AG10803 (cell line): ENCODE measurements at places on chromosomes 4 and X.

DNA sequence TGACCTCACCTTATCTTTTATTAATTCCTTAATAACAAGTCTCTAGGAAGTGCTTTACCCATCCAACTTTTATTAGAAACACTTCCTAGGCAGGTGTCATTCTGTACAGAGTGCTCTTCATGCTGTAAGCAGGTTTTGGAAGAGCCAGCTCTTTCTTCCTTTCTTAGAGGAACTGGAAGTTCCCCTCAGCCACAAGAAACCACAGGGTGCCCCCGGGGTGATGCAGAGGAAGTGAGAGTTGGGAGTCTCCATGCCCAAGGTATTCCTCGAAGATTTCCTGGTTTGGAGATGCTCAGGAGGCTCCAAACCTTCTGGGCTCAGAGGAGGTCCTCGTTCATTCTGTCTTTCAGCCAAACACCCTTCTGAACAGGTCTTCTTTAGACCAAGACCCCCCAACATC lies 83.8 kb downstream of the EGF start:
- DNase-seq = no peak

GRCh38 chr4:26407476-26407875 lies 82.8 kb downstream of the CCKAR start:
- DNase-seq = peak; percentile 81

DNA sequence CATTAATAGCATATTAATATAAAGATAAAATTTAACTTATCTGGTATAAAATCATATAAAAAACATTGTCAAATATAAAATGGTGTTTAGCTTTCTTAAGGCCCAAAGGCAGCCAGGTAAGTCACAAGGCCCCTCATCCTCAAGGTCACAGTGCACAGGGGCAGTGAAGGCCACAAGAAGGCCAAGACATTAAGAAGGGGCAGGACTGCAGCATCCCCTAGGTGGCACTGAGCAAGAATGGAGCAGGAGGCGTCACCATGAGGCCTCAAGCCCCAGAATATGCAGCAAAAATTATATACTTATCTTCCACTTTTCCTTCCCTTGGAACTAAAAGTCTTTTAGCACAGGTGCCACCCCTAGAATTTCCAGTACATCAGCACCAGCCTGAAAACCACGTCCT lies 49.5 kb upstream of the MAGEA8 start:
- no peak for DNase-seq

DNA sequence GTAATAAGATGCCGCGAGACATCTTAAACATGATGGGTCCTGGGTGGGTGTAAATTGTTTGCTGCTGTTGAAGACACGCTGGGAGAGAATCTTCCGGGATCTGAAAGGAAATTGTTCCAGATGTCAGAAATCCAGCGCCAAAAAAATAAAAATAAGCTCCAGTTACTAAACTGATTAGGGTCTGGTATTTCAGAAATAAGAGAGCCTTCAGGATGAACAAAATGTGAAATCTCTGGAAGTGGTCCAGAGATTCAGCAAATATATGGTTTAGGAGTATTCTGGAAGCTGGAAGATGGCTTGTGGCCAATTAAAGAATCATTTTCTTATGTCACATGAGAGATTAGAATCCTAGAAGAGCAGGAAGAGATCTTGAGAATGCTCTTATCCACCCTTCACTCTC lies 75.8 kb upstream of the NHS start:
- DNase-seq = no peak

DNA sequence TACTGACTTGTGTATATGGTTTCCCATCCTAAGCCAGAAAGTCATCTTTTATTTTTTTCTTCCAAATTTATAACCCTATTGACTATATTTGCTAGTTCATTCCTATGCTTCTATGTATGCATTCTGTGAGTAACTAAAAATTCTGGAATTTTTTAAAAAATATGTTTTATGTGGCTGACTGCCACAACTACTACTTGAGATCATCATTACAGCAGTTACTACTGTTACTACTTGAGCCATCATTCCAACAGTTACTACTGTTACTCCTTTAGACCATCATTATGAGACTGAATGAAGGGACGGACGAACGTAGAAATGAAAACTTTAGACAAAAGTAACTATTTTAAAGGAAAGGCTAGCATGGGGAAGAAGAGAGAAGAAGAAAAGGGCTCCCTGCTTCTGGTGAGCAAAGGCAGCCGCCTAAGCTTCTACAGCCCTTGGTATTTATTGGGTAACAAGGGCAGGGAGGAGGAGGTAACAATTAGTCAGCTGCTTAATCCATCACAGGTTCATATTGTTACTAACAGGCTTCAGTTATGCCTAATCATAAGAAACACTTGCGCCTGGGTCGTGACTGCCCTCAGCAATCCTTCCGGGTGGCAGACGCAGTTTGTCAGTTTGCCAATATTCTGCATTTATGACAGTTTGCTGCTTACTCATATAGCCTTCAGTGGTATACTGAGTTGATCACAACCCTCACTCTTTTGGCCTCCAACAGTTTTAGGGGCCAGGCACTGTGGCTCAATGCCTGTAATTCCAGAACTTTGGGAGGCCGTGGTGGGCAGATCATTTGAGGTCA lies 80.4 kb downstream of the PDLIM5 start:
- DNase-seq = peak; percentile 13

DNA sequence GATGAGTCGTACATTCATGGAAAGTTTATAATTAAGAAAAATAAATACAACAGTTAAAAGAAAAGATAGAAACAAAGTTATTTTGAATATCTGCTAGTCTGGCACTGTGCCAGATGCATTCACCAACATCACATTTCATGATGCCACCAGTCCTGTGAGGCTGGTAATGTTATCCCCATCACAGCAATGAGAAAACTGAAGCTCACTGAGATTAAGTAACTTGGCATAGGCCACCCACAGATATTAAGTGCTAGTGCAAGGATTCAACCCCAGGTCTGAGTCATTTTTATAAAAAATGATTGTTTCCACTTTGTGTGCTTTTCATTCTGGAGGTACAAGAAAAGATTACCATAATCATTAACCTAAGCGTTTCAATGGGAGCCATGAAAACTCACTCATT lies 65.0 kb upstream of the IL15 start:
- DNase-seq = peak; percentile 24

- DNase-seq = no peak
Observed at GRCh38 chrX:97909245-97909644, 1025.5 kb downstream of the RPA4 start.

- no peak for DNase-seq
Observed at GRCh38 chr4:55604996-55605395, 13.0 kb upstream of the PDCL2 start.

GRCh38 chr4:39587881-39588280 lies 50.8 kb downstream of the SMIM14 start:
- peak; percentile 36 for DNase-seq
